ENCODE measurements at places on chromosomes 5 and 9.
A peak's percentile ranks its signal among the peaks of the same experiment; 100 is the strongest.

DNA sequence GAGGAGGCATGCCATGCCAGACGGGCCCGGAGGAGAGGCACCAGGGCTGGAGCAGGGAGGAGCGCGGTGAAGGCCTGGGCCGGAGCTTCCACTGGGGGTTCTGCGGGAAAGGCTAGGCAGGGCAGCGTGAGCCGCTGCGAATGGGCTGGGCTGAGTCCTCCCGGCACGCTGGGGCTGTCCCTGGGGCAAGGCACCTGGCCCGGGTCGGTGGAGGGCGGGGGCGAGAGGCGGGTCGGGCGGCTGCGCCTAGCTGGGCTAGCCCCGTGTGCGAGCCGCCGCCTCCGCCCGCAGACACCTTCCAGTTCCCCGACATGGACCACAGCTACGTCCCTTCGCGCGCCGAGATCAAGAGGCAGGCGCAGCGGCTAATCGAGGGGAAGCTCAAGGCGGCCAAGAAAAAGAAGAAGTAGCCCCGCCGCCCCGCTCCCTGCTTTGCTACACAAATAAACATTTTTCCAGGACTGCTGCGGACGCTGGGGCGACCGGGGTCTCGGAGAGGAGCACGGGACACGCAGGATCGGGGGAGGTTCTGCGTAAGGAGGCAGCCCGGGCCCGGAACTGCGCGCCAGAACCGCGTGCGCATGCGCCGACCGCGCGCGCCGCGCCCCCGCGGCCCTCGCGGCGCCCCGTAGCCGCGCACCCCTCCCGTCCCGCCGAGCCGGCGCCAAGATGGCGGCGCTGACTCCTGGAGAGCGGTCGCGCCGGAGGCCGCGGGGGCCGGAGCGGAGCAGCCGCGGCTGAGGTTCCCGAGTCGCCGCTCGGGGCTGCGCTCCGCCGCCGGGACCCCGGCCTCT, at the start of gene RABL6:
Gene RABL6 (plus strand): TSS at position 668 of the 794 bp plus-strand sequence. CDS start 249 bp downstream, outside the sequence.
- DNase-seq: peak; percentile 66

- no peak for DNase-seq
Observed at GRCh38 chr5:68189171-68189570, 26.4 kb upstream of the PIK3R1 start.

- no peak for DNase-seq
Observed at GRCh38 chr5:176817369-176817840, 7.0 kb downstream of the UNC5A start.

GRCh38 chr5:127411381-127411780, 106.1 kb upstream of the PRRC1 start:
- DNase-seq: no peak

DNA sequence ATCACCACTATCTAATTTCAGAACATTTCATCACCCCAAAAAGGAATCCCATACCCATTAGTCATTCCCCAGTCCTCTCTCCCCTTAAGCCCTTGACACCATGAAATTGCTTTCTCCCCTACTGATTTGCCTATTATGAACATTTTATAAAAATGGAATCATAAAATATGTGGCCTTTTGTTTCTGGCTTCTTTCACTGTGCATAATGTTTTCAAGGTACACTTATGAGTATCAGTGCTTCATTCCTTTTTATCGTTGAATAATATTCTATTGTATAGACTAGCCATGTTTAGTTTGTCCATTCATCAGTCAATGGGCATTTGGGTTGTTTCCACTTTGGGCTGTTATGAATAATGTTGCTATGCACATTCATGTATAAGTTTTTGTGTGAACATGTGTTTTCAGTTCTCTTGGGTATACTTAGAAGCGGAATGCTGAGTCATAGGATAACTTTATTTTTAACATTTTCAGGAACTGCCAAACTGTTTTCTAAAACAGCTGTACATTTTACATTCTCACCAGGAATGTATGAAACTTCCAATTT, 40.4 kb upstream of the FGF1 start:
- DNase-seq: no peak

- DNase-seq: no peak
Observed at GRCh38 chr5:147411359-147412319, 98.2 kb downstream of the DPYSL3 start.

GRCh38 chr5:54607006-54607405, 89.4 kb downstream of the SNX18 start:
- no peak for DNase-seq
